LNCaP clone FGC (cell line): ENCODE measurements at places on chromosomes 3 and 15.

GRCh38 chr15:70262591-70263274, 165.0 kb upstream of the TLE3 start:
- DNase-seq: no peak

- no peak for DNase-seq
Measured at GRCh38 chr15:68538311-68538710, 40.5 kb upstream of the CORO2B start.

- no peak for DNase-seq
Measured at GRCh38 chr3:101066711-101067129, 73.5 kb upstream of the ABI3BP start.

GRCh38 chr15:89307791-89308190, 26.8 kb downstream of the POLG start:
- no peak for DNase-seq

DNA sequence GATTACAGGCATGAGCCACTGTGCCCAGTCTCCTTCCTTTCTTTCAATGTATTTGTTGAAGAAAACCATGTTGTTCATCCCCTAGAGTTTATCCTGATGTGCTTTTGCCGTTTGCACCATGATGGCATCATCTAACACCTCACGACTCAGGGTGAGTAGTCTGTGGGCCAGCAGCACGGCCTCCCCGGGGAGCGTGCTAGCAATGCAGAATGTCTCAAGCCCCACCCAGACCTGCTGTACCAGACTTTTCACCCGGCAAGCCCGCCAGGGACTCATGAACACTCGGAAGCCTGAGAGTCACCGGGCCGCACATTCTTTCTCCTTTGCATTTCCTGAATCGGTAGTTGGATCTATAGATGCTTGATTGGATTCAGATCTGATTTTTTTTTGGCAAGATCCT, 64.6 kb downstream of the RPN1 start:
- no peak for DNase-seq
